ENCODE measurements at places on chromosomes 3 and 15. TPM values are rescaled to one million over a fixed set of nuclear protein-coding genes. Genes with fewer than 3 reads are reported as not detected.

Gene USF3
- total RNA-seq: 8.4 TPM

Gene TGM5
- not detected for total RNA-seq

Gene GAP43
- not detected for total RNA-seq

Gene CCDC54
- total RNA-seq: not detected

Gene SNTN
- not detected for total RNA-seq

Gene C3orf22
- not detected for total RNA-seq

Gene STRC
- not detected for total RNA-seq

All from epithelial cell of alveolus of lung (primary cell).